ENCODE measurements at places on chromosomes 1 and 21.

- DNase-seq, result no peak
Observed at GRCh38 chr1:55544826-55545225, 329.7 kb upstream of the USP24 start.

DNA sequence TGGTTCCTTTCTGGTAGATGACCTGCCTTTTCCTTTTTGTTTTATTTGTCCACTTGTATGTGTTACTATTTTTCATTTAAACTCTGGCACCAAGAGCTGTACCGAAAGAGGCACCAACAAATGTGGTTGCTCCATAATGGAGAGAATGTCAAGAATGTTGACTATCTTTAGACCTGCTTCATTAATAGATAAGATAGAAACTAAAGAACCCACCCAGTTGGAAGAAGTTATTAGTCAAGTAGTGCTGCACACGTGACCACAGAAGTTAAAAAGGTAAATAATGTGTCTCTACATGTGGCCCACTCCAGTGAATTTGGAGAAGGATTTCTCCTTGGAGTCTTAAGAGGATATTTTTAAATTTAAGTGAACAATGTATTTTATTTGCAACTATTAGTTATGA lies 9.3 kb downstream of the ATP1A1 start:
- DNase-seq, result no peak

- DNase-seq, result no peak
Observed at GRCh38 chr1:197660389-197660788, 114.9 kb downstream of the DENND1B start.

DNA sequence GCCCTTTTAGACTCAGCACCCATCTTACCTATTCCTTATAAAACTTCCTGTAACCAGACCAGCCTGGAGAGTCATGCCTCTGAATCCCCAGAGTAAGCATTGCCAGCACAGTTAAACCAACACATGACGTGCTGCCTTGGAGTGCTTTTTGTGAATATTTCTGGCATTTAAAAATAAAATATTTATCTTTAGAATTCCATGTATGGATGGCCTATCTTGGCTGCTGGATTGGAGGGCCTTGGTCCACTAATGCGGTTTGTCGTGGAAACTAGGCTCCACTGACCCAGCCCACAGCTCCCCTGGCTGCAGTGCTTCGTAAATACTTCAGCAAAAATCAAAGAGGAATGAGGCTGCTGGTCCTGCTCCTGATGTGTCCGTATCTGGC lies 17.5 kb downstream of the MTARC1 start:
- DNase-seq, result no peak

GRCh38 chr21:16455978-16456377 lies 726.2 kb downstream of the USP25 start:
- no peak for DNase-seq

- DNase-seq, result no peak
Observed at GRCh38 chr1:18072066-18072465, 35.5 kb upstream of the IGSF21 start.

GRCh38 chr1:247465796-247466195 lies 7.9 kb upstream of the OR2B11 start:
- DNase-seq, result no peak

DNA sequence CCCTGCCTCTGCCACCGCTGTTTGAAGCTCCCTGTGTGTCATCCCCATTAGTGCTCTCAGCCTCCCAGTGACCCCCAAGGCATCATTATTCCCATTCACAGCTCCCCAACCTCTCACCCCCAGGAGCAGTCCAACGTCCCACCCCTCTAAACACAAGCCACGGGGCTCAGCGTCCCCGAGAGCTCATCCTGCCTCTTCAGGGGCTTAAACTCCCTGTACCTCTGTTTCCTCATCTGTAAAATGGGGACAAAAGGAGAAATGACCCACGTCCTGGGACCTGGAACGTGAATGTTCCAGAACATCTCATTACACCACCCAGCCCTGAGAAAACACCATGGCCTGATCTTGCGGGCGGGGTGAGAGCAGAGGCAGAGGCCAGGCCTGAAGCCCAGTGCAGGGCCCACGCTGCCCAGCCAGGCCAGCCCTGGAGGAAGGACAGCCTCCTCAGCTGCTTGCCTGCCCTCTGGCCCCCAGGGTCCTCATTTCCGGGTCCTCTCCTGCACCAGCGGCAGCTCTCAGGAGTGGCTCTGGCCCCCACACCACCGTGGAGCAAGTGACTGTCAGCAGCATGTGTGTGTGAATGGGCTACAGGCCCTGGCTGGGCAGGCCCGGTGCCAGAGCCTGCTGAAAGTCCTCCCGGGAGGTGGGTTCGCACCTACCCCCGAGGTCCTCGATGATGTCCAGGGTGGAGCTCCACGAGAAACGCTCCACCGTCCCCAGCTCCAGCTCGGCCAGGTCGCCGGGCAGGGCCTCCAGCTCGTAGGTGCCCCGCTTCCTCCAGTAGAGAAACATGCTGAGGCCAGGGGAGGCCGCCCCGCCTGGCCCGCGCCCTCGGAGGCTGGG lies 14.1 kb upstream of the PLEKHG5 start:
- DNase-seq, result no peak

GRCh38 chr1:41914516-41914915 lies 4.2 kb downstream of the HIVEP3 start:
- no peak for DNase-seq

- no peak for DNase-seq
Observed at GRCh38 chr1:185096531-185096930, 51.2 kb downstream of the RNF2 start.

GRCh38 chr1:113912594-113913311 lies 7.6 kb downstream of the DCLRE1B start:
- no peak for DNase-seq

DNA sequence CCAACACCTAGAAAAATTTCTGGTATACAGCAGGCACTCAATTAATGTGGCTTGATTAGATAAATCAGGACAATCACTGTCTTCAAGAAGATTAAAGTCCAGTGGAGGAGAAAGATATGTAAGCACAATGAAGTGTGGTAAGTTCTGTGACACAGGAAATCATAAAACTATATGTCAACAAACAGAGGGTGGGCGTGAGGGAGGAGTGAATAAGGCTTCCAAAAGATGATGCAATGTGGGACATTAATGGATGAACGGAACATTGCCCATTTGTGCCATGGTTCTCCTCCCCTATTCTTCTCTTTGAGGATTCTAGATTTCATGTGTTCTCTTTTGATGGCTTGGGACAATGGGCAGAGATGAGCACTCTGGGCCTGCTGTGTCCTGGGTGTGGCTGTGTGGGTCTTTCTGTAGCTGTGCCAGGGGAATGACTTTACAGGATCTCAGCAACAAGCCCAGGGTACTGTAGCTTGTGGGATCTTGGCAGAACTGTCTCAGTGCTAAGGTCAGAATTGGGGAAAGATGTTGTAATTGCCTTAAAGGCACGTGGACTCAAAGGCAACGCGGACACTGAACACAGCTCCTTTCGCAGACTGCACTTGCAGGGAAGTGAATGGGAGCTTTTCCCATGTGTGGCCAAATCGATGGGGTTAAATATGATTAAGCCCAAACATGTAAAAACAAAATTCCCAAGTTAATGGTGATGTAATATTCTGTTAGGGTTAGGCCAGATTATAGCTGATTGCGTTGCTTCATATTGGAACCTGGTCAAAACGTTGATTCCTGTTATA lies 366.9 kb downstream of the TGFB2 start:
- no peak for DNase-seq

DNA sequence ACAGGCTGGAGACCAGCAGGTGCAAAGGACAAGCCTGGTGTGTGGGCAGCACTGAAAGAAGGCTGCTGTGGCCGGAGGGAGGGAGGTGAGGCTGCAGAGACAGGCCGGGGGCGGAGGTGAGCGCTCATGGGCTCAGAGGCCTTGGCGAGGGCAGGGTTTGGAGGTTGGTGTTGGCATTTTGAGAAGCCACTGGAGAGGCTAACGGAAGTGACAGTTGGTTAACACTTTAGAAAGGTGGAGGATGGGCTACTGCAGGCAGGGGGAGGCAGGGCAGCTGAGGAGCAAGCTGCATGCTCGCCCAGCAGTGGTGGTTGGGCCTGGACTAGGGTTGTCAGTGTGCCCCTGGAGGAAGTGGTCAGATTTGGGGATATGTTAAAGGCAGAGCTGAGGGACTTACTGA lies 37.5 kb downstream of the QSOX1 start:
- DNase-seq, result no peak

DNA sequence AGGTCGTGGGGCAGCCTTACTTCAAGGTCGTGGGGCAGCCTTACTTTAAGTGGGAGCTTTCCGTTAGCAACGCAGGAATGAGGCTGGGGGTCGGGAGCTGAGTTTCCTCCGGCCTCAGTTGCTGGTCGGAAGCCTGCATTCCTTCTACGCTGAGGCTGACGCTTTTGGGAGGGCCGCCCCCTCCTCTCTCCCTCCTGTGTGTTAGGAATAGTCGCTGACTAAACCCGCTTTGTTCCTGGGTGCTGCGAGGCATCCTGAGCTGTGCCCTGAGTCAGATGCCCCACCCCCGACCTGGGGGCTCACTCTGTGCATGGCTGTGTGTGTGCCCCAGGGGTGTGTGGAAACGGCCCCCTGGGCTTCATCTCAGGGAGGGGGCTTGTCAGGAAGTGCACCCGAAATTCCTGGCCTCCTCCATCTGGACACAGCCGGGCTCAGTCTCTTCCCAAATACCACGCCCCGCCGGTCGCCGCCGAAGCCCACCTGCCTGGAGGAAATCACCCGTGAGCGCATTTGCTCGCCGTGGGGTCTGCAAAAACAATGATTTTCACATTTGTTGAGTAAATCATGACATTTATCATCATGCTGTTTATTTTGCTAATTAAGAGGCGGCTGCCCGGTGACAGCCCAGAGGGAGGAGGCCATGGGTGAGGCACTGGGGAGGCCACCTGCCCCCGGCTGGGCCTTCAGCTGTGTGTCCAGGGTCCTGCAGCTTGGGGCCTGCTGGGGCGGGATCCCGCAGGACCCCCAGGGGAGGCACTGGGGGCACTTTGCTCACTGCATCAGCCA lies 121.4 kb downstream of the PRDM16 start:
- no peak for DNase-seq

DNA sequence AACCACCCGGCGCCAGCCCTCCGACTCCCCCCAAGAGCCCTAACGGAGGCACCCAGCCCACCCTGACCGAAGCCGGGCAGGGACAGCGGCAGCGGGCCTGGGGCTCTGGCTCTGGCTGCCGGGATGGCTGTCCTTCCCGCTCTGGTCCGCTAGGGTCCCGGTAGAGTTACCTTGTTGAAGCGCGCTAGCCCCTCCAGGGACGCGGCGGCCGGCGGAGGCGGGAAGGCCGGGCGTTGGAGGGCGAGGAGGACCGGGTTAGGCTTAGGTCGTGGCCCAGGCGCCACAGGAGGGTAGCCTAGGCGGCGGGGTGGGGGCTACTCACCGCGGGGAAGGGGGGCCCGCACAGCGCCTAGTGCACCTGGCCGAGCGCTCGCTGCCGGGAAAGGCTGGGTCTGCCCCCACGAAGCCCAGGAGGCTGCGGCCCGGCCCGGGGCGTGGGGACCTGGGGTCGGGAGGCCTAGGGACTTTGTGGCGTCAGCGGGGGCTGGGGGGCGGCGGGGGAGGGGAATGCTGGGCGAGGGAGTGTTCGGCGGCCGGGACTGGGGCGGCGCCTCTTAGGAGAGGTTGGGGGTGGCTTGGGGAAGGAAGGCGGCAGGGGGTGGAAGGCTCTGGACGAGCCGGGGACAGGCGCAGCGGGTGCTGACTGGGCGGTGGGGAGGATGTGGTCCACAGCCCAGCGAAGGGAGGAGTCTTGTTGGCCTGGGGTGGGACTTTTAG lies at the start of gene TRIM17:
TRIM17 (minus strand) TSS at position 645 of the 717 bp plus-strand sequence. CDS start 1,789 bp downstream, outside the sequence.
- peak; percentile 71 for DNase-seq

- DNase-seq, result no peak
Observed at GRCh38 chr1:46153732-46154131, 21.2 kb upstream of the TSPAN1 start.

- no peak for DNase-seq
Observed at GRCh38 chr1:182041615-182042014, 19.9 kb downstream of the ZNF648 start.
